ENCODE measurements at places on chromosomes 12 and 14.

DNA sequence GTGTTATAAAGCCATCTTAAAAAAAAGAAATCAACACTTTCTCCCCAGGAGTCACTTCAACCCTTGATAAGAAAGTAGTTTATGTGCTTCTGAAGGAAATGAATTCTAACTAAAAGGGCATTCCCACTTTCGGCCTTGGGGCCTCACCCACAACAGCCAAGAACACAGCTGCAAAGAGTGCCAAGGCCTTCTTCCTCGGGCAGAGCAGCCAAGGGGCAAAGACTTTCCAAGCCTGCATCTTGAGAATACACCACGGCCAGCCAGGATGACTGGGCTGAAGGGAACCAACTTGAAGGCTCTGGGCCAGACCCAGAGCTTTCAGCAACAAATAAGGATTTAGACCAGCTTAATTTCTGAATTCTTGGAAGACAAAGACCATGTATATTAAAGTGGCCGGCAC lies 60.4 kb upstream of the FOXN3 start:
- no peak for DNase-seq

DNA sequence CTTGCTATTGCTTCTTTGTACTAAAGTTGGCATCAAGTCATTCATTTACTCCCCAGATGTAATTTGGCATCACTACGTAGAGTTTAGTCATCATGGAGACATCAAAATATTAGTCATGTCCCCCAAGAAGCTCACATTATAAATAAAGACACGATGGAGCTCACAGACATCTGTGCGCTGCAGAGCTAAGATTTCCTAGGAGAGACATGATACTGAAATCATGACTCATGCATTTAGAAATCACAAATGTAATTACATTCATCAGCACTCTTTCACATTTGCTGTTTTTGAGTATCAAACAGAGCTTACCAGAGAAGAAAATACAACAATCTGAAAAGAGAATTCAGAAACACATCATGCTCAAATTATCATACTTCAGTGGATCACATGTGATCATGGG lies 169.8 kb downstream of the LRIG3 start:
- DNase-seq: no peak

DNA sequence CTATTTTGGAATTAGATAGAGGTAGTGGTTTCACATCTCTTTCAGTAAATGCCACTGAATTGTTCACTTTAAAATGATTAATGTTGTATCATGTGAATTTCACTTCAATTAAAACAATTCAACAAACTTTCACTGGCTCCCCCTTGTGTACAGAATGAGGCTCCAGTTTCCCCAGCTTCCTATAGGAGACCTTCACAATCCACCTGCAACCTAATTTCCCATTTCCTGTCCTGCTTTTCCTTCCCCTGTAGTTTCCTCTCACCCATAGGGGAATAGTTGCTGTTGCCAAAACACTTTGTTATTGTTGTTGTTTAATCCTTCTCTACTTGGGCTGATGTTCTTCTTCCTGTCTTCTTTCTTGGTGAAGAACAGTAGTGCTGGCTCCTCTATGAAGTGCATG lies 59.8 kb downstream of the NPAS3 start:
- DNase-seq: no peak

DNA sequence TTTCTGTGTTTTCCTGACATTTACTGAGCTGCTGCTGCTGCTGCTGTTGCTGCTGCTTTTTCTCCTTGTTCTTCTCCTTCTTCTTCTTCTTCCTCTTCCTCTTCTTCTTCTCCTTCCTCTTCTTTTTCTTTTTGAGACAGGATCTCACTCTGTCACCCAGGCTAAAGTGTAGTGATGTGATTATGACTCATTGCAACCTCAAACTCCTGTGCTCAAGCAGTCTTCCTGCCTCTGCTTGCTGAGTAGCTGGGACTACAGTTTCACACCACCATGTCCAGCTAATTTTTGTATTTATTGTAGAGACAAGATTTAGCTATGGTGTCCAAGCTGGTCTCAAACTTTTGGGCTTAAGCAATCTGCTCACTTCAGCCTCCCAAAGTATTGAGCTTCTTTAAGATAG lies 95.8 kb downstream of the TMTC3 start:
- no peak for DNase-seq

DNA sequence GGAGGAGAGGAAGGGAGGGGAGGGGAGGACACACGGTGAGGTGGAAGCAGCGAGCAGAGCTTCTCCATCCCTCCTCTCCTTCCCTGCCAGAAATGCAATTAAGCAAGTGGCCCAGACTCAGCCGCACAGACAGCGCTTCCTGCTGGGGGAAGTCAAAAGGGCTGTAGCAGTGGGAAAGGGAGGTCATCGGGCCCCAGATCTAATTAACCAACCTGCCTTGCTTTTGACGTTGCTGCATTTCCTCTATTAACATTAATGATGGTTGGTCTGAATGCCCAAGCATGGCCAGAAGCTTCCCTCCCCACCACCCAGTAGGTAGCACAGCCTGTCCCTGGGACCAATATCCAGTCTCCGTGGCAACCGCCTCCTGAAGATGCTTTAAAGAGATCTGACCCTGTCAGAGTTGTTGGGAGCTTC lies 4.6 kb upstream of the NGB start:
- no peak for DNase-seq

GRCh38 chr14:72599579-72600470 lies 294.1 kb downstream of the DPF3 start:
- no peak for DNase-seq

- DNase-seq: no peak
Observed at GRCh38 chr12:22728987-22729386, 104.0 kb downstream of the ETNK1 start.

- no peak for DNase-seq
Observed at GRCh38 chr12:56146492-56147460, 5.6 kb upstream of the MYL6B start.

- peak; percentile 3 for DNase-seq
Observed at GRCh38 chr12:126069549-126070165, 1004.4 kb downstream of the AACS start.

DNA sequence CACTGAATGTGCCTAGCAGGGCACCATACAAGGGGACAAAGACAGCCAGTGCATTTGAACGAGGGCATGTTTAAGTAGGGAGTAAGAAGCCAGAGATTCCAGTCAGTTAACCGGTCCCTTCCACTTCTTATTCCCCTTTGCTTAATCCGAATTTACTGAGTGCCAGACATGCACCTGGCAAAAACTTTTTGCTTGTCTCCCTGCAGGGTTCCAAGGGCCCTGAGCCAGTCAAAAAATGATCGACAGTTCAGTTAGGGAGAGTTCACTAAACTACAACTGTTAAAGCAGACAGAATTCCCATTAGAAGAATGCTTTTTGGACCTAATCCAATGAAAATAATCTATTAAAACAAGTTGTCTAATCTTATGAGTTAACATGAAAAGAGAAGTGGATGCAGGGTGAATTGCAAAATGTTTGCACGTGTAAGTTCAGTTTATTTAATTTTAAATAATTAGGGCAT lies 193.8 kb downstream of the TMTC2 start:
- DNase-seq: no peak

- DNase-seq: peak; percentile 89
Observed at GRCh38 chr12:27179400-27180214, 64.5 kb upstream of the STK38L start.

GRCh38 chr12:26374934-26375680 lies 179.7 kb downstream of the SSPN start:
- DNase-seq: no peak

GRCh38 chr12:5051334-5051733 lies 7.7 kb downstream of the KCNA5 start:
- no peak for DNase-seq

GRCh38 chr14:22657861-22658260 lies 13.7 kb upstream of the OR6J1 start:
- DNase-seq: no peak

DNA sequence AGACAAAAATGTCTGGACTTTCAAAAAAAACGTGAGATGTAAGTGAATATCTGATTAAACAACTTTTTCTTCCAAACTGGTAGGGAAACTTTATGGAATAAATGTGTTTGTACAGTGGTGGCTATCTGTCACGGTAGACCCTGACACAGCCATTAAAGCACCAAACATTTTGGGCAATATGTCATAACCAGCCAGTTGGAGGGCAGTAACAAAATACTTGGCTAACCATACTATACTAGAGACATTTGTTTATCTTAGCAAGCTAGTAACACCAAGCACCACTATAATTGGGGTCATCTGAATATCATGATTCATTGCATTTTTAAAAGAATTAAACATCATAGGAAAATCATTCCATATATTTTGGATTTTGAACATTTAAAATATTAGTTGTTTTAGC lies 6.0 kb upstream of the MYF6 start:
- DNase-seq: no peak

- no peak for DNase-seq
Observed at GRCh38 chr14:76375484-76375883, 453 bp upstream of the ESRRB start.

- peak; percentile 2 for DNase-seq
Observed at GRCh38 chr12:93979189-93979588, 169.2 kb upstream of the PLXNC1 start.

- peak; percentile 46 for DNase-seq
Observed at GRCh38 chr14:102985665-102986064, 63.2 kb downstream of the AMN start.

DNA sequence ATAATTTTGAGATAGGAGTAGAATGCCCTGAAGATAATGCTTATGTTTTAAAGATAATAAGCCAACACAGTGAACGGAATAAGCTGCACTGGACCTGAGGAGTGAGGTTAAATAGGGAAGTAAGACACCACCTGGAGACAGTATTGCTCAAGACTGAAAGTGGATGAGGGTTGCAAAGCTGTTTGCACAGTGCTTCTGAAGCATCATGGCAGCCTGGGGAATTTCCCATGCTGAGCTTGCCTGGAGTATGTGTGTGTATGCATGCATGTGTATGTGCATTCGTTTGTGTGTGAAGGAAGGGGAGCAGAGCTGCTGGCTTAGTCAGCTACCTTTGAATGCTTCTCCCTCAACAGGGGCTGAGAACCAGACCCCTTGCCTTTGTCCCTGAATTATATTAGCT lies 35.8 kb downstream of the BHLHE41 start:
- peak; percentile 74 for DNase-seq

DNA sequence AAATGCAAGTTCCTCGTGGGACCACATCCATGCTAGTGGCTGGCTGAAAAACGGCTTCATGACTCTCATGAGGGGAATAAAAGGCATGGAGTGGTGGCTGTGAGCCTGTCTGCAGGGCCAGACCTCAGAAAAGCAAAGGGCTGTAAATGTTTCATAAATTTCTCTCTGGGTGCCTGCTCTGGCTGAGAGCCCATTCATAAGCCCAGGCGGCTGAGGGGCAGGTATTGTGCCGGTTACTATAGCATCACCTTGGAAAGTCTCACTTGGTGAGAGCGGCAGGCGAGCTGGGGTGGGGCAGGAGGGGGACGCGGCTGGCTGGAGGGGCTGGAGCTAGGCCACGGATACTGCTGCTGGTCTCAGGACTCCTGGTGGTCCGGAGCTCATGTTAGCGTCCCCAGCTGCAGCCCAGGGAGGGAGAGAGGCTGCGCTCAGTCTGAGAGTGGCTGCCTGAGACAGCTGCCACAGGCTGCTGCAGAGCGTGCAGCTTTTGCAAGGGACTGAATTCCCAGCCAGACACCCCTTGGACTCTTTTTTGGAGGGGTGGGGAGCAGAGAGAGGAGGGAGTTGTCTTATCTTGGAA lies at the start of gene SLC17A8:
TSS of gene SLC17A8 (plus strand) at position 431 of the 580 bp plus-strand sequence. CDS start 318 bp downstream, outside the sequence.
- no peak for DNase-seq

GRCh38 chr14:101411779-101412178 lies 149.5 kb upstream of the DIO3 start:
- DNase-seq: no peak

DNA sequence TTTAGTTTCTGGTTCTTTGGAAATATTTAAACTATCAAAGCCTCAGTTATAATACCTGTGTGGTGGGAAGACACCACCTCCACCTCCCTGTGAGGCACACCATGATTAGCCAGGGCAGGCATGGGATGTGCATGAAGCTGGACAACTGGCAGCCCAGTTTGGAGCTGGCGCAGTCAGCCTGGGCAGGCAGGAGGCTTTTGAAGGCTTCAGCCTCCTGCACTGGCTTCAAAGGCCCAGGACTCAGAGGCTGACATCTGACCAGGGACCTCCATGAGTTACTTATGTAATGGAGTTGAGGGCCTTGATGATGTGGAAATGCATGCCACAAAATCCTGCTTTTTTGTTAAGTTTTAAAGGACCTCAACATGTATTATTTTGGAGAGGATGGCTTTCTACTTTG lies 30.3 kb downstream of the C14orf132 start:
- no peak for DNase-seq

GRCh38 chr14:101823511-101824120 lies 62.1 kb downstream of the PPP2R5C start:
- DNase-seq: no peak
